ENCODE measurements at places on chromosomes 1 and 21.

- DNase-seq, result no peak
Observed at GRCh38 chr1:94379615-94380014, 38.6 kb upstream of the ABCD3 start.

- no peak for DNase-seq
Observed at GRCh38 chr1:168774241-168774640, 45.2 kb upstream of the DPT start.

GRCh38 chr1:62426794-62427193 is 10.1 kb upstream of the USP1 start:
- DNase-seq, result no peak

GRCh38 chr21:15446223-15446622 is 283.6 kb upstream of the USP25 start:
- no peak for DNase-seq

DNA sequence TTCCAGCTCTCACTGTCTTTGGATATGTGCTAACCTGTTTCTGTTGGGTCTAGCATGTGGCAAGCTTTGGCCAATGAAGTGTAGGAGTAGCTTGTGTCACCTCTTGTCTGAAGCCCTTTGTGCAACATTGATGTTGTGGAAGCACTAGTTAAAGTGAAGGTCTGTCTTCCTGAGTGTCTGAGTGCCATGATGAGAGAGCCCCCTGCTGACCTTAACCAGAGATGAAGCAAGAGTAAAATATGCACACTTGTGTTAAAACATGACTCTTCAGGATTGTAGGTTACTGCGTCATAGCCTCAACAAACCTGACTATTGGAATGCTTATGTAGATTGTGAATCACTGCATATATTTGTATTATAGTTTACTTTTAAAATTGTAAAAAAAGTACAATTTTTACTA is 103.7 kb downstream of the NCAM2 start:
- peak; percentile 14 for DNase-seq

DNA sequence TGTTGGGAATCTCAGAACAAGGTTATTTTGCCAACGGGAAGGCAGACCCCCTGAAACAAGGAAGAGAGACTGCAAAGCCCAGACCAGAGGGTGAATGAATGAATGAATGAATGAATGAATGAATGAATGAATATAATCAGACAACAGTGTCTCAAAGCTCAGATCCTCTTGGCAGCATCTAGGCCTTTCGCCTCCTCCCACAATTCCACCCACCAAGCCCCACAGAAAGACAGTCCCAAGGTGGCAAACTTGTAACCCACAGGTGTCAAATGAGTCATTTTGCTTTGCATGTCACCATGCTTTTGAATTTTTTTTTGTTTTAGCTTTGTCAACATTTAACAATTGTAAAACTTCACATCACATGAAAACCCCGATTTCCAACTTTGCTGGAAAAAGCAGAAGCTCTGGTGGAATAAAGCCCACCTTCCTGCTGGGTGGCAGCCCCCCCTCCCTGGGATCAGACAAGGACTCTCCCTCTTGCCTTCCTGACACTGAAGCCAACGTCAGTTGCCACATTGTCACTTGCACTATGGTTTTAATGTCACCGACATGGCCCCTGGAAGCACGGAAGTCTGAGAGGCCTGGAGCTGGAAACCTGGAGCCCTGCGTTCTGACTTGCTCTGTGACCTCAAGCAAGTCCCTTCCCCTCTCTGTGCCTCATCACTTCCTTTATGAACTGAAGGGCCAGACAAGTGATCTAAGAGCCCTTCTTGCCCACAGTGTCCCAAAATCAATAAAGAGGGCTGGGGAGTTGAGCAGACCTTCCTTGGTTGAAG is 134.6 kb upstream of the RUNX3 start:
- DNase-seq, result no peak

DNA sequence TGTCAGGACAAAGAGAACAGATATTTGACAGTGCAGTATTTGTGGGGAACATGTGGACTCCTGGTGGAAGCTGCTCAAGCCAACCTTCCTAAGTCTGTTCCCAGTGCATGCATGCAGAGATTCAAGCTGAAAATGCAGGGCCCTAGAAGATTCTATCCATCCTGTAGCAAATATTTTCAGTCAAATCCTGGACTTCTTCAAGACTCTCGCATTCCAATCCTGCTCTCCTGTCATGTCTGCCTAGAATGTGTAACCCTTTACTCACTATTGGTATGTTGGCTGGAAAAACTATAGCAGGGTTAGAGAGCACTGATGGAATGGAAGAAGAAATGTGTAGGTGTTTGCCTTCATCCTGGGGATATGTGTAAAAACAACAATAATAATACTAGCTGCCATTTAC is 385.6 kb upstream of the PKN2 start:
- no peak for DNase-seq

GRCh38 chr21:24280596-24280995 is 1326.7 kb downstream of the MRPL39 start:
- DNase-seq, result no peak

DNA sequence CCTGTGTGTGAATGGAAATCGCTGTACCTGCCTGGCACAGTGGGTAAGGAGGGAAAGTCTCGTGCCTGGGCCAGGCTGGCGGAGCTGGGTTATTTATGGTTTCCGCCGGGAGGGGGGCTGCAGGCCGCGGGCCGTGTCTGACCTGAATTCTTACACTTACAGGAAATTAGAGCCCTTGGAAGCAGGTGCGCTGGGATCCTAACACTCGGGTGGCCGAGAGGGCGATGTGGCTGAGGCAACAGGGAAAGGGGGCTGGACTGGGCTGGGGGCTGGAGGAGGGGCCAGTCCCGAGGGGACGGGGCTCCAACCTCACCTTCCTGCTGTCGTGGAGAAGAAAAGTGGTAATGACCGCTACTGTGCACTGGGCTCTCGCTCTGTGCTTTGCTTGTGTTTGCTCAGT is 109.4 kb upstream of the WNT4 start:
- DNase-seq, result no peak

GRCh38 chr1:155208541-155209311 is at the start of gene MTX1:
Gene MTX1, plus strand, starts transcription at chr1:155208695. Its CDS starts 110 bp downstream, at chr1:155208805.
- peak; percentile 45 for DNase-seq

- no peak for DNase-seq
Observed at GRCh38 chr1:204293605-204294337, 66.0 kb downstream of the PLEKHA6 start.

- DNase-seq, result peak; percentile 75
Observed at GRCh38 chr1:204072931-204073836, at the start of gene SOX13. Gene SOX13, plus strand, starts transcription at chr1:204073115. Its CDS starts 39,801 bp downstream, at chr1:204112916.

DNA sequence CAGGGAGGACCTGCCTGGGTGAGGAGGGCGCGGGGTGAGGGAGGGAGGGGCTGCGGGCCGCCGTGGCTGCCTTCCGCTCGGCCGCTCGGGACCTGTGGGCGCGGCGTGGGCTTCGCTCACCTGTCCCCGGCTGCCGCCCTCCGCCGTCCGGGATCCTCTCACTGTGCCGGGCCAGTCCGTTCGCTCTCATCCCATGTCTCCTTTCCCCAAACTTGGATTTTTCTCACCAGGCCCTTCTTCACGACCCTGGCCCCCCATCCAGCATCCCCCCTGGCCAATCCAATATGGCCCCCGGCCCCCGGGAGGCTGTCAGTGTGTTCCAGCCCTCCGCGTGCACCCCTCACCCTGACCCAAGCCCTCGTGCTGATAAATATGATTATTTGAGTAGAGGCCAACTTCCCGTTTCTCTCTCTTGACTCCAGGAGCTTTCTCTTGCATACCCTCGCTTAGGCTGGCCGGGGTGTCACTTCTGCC is 362 bp downstream of the ZBTB48 start:
- no peak for DNase-seq

- no peak for DNase-seq
Observed at GRCh38 chr1:115364780-115365155, 26.7 kb upstream of the NGF start.

DNA sequence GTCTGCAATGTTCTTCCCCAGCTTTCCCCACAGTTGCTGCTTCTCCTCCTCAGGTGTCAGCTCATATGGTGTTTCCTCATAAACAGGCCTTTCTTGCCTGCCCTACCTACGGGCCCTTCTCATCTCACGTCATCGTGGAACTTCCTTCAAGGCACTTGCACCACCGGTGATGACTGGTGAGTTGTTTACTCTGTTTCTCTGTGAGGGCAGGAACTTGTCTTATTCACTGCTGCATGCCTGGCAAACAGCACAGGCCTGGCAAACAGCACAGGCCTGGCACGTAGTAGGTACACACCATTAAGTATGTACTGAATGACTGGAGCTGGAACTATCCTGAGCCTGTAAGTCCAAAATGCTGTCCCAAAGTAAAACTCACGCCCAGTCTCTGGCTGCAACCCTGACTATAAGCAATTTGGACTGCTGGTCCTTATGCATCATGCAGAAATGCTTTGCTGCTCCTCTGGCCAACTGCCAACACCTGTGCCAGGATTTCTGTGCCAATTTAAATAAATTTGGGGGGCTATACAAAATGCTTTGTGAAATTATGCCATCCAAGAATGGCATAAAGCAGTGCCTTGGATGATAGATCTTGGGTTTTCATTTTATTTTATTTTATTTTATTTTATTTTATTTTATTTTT is 25.7 kb downstream of the STK40 start:
- DNase-seq, result peak; percentile 94

GRCh38 chr21:39088831-39089380 is 94.3 kb downstream of the PSMG1 start:
- DNase-seq, result peak; percentile 78

- DNase-seq, result no peak
Observed at GRCh38 chr1:218872026-218872425, 301.7 kb upstream of the LYPLAL1 start.

DNA sequence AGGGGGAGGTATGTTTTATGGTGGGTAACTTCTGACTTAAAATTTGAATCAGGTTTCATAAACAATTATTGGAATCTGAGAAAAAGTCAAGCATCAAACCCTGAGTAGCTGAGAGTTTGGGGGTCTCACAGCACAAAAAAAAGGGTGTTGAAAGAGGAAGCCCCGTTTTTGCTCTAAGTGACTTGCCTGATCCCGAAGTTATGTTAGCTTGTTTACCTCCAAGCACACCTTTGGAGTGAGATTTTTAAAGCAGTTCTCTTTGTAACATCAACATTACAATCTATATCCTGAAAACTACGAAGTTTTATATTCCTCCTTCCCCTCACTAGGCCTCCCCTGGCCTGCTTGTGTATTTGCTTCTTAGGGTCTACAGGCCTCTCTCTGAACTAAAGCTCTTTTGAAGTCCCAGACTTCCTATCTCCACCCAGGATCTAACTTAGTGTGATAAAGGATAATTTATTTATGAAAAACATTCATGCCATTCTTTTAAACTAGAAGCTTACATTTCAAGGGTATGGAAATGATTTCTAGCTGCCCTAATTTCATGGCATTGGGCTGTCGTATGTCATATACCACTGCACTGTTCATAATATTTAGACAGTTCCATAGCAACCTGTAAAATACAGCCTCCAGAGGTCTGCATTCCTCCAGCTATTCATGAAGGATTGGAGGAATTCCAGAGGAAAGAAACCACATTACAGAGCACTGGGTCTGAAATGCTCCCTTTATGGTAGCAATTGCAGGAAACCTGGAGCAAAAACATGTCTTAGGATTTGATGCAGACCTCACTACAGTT is 36.1 kb upstream of the RGS1 start:
- DNase-seq, result peak; percentile 71

DNA sequence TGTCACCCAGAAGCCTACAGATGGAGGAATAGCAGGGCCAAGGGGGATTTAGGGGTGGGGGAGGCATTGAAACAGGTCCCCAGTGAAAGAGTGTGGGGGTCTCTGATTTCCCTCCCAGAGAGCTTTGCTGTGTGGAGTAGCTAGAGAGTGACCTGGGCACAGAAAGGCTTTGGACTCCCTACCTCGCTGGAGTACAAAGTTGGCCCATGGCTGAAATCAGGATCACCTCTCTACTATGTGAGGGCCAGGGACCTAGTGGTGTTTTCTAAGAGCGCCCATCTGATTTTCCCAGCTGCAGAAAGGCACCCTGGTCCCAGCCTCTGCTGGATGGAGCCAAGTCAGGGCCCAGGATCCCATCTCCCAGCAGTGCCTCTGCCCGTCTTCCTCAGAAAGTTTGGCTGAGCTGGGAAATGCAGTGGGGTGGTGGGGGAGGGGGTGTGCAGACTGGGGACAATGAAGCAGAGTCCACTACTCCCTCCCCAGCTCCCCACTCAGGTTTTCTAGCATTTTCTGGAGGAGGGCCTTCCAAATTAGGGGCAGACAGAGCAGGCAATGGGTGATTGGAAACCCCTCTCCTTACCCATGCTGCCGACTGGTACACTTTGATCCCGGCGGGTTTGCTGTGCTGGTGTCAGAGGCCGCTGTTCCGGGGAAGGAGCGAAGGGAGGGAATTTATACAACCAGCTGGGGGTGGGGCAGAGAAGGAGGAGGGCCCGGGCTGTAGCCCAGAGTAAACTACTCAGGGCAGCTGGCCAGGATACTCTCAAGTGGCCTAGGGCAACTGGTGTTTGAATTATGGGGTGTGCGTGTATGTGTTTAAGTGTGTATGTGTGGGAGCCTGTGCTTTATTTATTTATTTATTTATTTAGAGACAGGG is at the start of gene SELENBP1:
Gene SELENBP1 (minus strand): TSS at position 648 of the 877 bp plus-strand sequence. CDS start 64 bp downstream, at position 584.
- peak; percentile 54 for DNase-seq

DNA sequence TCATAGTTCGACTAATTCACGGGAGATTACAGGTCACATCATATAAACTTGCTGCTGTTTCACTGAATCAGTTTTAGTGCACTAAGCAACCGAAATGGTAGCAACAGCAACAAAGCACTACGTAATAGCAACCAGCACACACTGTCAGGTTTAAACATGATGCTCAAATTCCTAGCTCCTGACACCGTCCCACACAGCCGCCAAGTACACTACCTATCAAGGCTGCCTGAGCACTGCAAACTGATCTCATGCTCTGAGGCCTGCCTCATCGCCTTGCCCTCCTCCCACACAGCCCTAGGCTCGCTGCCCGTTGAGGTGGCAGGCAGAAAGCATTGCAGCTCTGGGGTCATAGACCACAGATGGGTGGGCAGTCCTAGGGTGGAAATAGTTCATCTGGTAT is 12.4 kb downstream of the LAMC2 start:
- peak; percentile 98 for DNase-seq

DNA sequence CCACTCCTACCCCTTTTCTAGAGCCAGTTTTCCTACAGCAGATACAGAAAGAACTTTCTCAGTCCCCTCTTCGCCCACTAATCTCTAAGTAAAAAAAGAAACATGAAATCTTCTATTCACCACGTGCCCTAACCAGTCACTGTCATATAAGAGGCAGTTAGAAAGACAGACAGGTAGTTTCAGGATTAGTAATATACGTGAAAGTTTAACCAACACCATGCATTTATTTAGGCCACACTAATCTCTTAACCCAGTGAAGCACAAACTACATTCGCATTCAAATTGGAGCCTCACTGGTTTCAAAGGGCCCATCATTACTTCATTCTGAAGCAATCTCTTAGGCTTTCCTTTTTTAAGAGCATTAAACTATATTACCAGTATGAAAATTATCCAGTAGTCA is 10.1 kb downstream of the GPATCH2 start:
- DNase-seq, result no peak

GRCh38 chr1:207501071-207501470 is 5.1 kb downstream of the CR1 start:
- no peak for DNase-seq

DNA sequence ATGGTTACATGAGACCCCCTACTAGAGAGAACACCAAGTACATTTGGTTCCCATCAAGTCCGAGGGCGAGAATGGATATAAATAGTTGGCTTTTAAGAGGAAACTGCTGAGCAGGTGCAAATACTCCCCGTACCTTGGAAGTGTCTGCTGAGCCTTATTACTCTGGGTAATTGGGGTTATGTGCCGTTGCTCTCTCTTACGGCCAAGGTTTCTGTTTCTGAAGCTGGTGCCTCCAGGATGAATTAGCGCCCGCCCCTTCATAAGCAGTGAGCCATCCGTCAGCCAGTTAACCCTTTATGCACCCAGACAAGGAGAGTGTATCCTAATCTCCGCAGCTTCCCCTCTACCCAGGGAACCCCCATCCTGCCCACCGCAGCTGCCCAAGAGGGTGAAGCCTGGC is 90.4 kb upstream of the AJAP1 start:
- no peak for DNase-seq
